ENCODE measurements at places on chromosomes 2 and 18.

DNA sequence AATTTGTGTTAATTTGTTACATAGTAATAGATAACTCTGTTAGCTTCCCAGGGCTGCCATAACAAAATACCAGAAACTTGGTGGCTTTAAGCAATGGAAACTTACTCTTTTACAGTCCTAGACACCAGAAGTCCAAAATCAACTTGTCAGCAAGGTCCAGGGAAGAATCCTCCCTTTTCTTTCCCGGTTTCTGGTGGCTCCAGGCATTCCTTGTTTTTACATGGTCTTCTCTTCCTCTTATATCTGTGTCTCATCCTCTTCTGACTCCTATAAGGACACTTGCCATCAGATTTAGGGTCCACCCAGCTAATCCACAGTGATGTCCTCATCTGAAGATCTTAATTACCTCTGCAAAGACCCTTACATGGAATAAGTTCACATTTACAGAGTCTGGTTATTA is 95.6 kb downstream of the DDX1 start:
- no peak for DNase-seq

DNA sequence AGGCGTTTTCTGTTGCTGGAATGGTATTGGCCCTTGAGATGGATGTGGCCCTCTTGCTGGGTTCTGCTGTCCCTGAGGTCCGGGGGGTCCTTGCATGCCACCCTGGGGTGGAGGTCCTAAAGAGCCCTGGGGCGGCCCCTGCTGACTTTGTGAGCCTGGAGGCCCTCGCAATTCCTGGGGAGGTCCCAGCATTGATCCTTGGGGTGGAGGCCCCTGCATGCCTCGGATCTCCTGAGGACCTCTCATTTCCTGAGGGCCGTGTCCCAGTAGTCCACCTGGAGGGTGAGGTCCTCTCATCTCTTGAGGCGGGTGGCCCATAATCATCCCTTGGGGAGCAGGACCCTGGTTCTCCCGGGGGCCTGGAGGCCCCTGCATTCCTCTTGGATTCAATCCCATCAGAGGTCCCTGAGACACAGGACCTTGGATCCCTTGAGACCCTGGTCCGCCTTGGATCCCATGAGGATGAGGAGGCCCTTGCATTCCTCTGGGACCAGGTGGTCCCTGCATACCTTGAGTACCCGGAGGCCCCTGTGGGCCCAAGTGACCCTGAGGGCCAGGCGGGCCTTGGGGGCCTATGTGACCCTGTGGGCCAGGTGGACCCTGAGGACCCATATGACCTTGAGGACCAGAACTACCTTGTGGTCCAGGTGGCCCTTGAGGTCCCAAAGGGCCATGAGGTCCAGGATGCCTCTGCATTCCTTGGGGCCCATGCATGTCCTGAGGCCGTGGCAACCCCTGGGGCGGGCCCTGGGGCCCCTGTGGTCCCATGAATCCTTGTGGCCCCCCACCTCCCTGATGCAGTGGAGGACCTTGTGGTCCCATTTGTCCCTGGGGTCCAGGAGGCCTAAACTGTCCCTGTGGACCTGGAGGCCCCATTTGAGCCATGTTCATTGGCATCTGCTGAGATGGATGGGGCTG is 18.3 kb downstream of the SFT2D3 start:
- no peak for DNase-seq

- no peak for DNase-seq
Observed at GRCh38 chr2:207163053-207163755, 2.5 kb downstream of the KLF7 start.

- DNase-seq = no peak
Observed at GRCh38 chr18:76495435-76496193, 572 bp upstream of the ZNF516 start.

GRCh38 chr2:202109737-202110184 is 36.7 kb downstream of the KIAA2012 start:
- DNase-seq = no peak

- DNase-seq = no peak
Observed at GRCh38 chr2:44166096-44166495, 2.6 kb upstream of the PPM1B start.

GRCh38 chr2:160402501-160402900 is 91.1 kb downstream of the RBMS1 start:
- DNase-seq = no peak

- DNase-seq = no peak
Observed at GRCh38 chr2:43391878-43392215, 165.4 kb upstream of the ZFP36L2 start.

GRCh38 chr18:29028560-29028959 is 851.6 kb upstream of the CDH2 start:
- DNase-seq = no peak

Data from activated CD8-positive, alpha-beta memory T cell treated with anti-CD3 and anti-CD28 coated beads for 48 hours (primary cell).